ENCODE measurements at places on chromosomes 16 and 17.

DNA sequence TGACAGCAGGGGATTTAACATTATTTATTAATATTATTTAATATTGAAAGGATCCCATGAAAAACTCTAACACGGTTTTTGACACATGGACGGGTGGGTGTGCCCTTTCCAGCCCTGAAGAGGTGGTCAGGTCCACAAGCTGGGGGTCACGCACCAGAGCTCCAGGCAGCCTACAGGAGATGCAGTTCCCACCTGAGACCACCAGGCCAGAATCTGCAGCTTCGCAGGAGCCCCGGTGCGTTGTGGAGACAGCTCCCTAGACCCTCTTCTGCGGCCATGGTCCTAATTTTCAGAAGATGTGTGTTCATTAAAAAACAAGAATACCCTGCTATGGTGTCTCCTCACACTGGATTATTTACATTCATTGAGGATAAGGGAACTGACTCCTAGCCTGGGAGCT is 331.1 kb downstream of the C16orf95 start:
- no peak for DNase-seq

DNA sequence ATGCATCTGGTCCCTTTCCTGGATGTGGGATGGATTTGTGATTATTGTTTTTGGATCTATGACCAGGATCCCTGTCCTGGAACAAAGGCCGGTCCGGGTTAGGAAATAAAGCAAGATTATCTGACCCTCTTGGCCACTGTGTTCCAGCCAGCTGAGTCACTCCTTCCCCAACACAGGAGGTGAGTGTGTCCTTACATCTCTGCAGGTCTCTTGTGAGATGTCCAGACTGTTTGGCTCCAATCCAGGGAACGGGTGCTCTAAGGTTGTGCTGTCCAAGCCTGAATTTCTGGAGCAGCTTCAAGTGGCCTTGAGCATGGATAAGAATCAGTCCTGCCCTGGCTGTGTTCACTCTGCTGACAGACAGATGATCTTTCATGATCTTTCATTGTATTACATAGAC is 136.5 kb upstream of the CCL2 start:
- no peak for DNase-seq

GRCh38 chr17:72631949-72632684 is 460.4 kb downstream of the SLC39A11 start:
- no peak for DNase-seq

DNA sequence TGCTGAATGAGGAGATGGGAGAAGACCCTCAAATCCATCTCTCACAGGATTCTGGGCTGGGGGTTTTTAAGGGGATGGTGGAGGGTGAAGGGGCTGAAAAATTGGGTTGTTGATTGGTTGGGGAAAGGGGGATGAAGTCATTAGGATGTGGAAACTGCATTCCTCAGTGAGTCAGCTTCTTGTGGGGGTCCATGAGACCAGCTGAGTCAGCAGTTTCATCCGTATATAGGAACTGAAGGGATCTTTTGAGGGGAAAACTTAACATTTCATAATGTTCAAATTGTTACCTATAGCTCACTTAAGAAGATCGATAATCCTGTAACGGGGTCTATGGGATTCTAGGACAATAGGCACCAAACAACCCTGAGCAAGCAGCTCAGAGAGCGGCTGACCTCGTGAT is 213.4 kb downstream of the CBLN1 start:
- DNase-seq, result no peak

- DNase-seq, result no peak
These were observed 23.7 kb downstream of the ALOX15 start for GRCh38 chr17:4617590-4618351.

- DNase-seq, result no peak
These were observed 92.3 kb upstream of the FAM20A start for GRCh38 chr17:68693466-68693865.

GRCh38 chr16:593406-593805 is 3.5 kb downstream of the RAB40C start:
- no peak for DNase-seq

DNA sequence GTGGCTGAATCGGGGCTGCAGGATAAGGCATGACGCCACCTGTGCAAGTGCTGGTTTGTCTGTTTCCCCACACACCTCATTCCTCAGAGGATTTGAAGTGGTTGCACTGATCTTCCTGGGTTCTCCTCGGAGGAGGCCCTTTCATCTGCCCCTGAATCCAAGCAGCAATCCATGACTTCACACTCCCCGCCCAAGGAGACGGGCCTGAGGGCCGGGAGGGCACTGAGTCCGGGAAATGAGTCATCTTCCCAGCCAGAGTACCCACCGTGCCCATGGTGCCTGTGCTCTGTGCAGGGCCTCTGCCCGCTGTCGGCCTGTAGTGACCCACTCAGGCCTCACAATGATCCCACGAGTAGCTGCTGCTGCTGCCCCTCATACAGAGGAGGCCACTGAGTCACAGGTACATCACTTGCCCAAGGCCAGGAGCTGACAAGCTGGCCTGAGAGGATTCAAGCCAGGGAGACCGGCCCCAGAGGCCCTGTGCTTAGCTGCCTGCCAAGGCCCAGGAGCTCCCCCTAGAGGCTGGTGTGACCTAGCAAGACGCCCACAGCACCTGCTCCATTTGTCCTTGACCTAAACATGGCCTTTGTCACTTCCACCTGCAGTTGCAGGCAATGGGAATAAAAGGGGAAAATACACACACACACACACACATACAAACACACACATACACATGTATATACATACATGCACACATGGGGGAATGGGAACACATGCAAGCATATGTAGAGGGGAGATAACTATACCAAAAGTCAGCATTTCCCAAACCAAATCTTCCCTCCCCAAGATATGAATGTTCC is 240.0 kb downstream of the C16orf95 start:
- DNase-seq, result peak; percentile 48

GRCh38 chr17:80252871-80253270 is 7.8 kb upstream of the RNF213 start:
- DNase-seq, result peak; percentile 40

DNA sequence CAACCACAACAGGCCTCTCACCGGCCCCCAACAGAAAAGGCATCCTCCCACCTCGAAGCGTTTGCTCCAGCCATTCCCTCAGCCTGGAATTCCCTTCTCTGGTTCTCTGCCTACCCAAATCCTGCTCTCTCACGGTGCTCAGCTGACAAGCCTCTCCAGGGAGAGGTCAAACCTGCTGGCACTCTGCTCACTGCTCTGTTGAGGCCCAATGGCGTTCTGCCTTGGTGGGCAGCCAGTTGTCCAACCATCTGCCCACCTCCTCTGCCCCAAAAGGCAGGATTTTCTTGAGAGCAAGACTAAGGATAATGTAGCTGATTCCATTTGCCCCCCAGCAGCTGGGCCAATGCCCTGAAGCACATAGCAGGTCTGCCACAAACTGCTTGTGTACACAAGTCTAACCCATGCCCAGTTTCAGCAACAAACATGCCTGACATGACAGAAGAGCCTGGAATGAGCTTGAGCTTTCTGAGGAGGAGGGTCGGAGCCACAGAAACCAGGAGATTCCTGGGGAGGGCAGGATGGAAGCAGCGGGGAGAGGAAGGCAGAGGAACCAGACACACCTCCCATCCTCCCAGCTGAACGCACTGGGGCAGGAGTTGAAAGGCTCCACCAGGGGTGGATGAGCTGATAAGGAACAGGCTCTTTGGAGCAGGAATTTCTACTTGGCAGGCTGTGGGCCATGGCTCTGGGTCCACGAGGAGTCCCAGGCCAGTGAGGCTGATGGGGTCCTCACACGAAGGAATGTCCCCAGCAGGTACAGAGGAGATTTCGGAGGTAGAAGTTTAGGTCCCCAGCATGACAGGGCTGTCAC is 23.9 kb downstream of the ARHGAP27 start:
- no peak for DNase-seq

DNA sequence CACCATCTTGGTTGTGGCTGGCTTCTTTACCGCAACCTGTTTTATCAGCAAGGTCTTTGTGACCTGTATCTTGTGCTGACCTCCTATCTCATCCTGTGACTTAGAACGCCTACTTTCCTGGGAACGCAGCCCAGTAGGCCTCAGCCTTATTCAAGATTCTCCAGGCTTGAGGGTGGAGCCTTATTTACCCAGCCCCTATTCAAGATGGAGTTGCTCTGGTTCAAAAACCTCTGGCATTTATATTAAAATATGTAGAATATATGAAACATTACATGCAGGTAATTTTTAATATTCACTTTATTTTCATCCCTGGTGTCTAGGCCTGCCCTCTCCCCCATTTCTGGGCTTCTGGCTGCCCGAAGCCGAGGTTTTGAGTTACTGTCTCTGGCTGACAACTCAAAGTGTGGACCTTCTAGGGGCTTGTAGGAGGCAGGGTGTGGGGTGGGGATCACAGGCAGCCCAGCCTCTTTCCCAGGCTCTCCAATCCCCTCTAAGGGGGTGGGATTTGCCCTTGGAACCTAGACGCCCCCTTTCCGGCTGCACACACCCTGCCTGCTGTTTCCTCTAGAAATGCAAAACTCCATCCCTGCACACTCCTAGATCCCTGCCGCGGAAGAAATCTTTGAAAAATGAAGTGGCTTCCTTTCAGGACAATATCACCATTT is 152.0 kb downstream of the KCNJ12 start:
- no peak for DNase-seq

GRCh38 chr16:14672403-14672971 is 21.6 kb downstream of the PLA2G10 start:
- no peak for DNase-seq

DNA sequence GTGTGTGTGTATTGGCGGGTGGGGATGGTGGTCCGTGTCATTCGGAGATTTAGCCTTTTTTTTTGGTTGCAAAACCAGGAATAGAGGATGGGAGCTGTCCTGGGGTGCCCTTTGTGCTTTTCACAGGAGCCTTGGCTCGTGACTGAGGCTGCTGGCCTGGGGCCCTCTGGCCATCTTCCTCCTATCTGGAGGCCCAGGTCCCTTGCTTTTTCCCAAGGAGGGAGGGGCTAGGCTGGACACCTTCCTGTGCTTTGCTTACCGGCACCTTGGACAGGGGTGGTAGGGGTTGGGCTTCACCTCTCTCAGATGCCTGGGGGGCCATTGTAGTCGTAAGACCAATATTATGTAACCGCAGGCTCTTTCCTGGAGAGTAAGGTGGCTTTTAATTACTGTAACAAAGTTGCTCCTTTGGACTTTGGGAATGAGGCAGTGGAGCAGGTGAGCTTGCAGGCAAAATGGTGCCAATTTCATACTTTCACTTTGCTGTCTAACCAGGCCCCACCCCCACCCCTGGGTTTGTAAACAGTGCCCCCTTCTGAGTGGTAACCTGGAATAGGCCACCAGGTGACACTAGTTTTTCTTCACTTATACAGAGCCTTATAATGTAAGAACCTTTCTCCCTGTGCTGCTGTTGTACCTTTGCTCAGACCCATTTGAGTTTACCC is 1.2 kb downstream of the DYNLL2 start:
- peak; percentile 55 for DNase-seq

DNA sequence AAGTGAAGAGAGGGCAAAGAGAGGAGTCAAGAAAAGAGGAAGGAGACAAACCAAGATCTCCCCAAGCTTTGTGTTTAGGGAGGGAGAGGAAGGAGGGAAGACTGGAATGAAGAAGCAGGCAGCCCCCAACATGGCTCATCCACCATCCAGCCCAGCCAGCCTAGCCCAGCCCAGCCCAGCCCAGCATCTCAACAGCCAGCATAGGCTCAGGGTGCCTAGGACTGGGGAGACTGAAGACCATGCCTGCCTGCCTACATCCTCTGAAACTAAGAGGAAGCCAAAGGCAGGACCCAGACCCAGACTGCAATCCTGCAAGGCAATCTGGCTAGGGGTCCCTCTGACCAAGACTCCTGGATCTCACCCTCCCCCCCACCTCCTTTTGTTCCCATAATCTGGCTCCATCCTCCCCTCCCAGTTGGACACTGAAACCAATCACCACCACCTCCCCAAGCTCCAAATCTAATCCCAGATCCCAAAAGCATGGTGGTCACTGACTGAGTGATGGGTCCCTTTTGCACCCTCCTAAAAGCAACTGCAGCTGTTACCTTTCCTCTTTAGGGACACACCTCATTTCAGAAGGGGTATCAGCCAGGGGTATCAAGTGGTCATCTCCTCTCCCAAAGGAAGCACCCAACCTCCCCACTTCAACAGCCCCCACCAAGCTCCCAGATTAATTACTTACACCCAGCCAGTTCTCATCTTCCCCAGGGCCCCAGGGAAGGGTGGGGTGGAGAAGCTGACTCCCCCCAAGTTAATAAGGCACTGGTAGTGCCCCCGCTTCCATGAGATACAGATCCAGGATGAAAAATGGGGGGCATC is 1.2 kb downstream of the HDAC5 start:
- no peak for DNase-seq

DNA sequence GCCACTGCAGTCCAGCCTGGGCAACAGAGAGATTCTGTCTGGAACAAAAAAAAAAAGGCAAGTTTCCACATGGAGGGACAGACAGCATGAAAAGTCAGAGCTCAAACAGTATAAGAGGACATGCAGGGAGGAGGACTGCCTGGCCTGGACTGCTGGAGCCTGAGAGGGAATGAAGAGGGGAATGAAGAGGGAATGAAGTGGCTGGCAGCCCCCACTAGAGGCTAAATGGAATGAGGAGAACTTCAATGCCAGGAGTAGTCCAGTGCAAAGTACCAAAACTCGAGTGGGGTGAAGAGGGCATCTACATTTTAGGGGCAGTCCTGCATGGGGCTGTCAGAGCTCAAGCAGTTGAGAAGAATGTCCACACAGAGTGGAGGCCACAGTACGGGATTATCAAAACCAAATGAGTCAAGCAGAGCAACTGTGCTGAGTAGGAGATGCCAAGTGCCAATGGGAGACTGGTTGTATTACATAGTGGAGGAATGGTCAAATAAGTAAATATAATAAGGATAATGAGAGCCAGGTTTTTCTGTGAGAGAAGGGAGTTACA is 22.9 kb downstream of the IKZF3 start:
- no peak for DNase-seq

DNA sequence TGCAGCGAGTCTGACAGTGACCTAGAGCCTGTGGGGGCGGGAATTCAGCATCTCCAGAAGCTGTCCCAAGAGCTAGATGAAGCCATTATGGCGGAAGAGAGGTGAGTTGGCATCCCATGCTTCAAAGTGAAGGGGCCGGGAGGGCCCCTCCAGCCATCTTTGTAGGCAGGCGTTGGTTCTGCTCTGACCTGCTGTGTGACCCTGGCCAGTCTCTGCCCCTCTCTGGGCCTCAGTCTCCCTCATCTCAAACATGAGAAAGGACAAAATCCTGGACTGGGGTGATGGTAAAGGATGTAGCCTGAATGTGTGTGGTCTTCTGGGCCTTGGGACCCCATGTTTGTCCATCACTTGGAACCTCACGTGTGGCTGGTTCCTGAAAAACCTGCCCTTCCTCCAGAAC is 5.1 kb downstream of the PIMREG start:
- DNase-seq, result no peak

GRCh38 chr16:2237102-2237482 is 848 bp downstream of the DNASE1L2 start:
- DNase-seq, result no peak

DNA sequence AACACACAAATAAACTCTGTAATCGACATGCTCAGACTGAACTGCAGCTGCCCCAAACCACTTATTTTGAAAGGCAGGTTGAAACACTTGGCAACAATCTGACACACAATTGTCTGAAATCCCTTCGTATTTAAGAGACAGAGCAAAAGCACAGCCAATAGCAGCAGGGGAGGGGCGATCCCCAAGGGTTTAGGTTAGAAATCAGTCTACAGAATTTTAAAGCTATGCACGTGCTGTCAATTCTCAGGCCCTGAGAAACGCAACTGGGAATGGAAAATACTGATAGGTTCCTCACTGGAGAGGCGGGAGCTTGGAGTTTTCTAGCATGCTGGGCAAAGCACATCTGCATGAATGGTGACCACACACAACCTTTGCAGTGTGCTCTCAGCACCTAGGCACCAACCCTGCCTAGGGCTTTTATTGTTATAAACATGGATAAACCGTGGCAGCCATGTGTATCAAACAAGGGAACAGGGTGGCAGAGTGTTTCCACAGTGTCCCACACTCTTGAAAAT is 168.0 kb downstream of the AATF start:
- DNase-seq, result no peak

GRCh38 chr16:67967183-67967957 is 1.1 kb downstream of the SLC12A4 start:
- DNase-seq, result no peak
